ENCODE measurements at places on chromosomes 2 and 18.
A peak's percentile ranks its signal among the peaks of the same experiment; 100 is the strongest.

DNA sequence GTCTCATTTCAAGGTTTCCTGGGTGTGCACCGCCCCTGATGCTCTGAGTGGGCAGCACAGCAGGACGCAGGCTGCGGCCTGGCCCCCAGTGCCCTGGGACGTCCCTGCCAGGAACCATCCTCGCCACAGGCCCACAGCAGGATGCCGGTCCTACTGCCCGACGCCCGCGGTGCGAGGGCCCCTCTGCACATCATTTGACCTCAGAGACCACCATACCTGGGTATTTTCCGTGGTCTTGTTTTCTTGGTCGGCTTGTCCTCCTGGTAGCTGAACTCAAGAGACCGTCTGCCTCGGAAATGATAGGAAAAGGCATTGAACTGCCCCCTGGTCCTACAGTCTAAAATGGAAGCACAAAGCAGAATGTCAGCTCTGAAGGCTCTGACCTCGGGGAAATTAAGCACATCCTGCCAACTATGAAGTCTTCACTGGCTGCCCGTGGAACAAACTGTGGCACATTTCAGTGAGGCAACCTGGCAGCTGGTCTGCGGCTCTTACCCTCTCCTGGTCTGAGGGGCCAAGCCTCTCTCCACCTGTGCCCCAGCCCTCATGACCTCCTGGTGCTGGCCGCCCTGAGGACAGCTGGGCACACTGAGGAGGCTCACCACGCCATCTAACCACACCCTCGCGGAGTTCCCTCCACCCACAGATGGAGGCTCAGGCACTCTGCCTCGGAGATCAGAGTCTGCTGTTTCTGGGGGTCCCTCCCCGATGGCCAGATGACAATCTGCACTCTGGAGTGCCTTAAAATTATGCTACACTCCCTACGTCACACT, 105.0 kb downstream of the PXDN start:
- DNase-seq, result no peak

GRCh38 chr18:9721893-9722550, 13.9 kb downstream of the RAB31 start:
- no peak for DNase-seq

- no peak for DNase-seq
These were observed 17.3 kb upstream of the CRIM1 start for GRCh38 chr2:36338124-36338826.

GRCh38 chr2:43152741-43153647, 73.4 kb downstream of the ZFP36L2 start:
- no peak for DNase-seq

DNA sequence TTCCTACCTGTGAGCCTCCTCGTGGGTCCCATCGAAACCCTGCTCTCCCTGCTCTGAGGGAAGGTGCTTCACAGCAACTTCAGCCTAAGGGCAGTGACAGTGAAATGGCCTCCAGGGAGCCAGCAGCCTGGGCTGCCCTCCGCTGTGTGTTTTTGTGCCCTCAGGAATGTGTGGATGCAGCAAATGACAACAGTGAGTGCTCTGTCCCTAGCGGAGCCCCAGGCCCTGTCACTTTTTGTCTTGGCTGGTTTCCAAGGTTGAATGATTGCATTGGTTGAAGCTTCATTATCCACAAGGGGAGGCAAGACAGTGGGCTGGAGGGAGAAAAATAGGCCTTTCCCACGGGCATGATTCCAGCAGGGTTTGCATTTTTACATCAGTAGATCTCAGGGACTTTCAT, 42.9 kb downstream of the STON1 start:
- no peak for DNase-seq

- DNase-seq, result no peak
These were observed 9.2 kb downstream of the TGIF1 start for GRCh38 chr18:3458952-3459853.

GRCh38 chr2:196131384-196131937, 39.9 kb downstream of the STK17B start:
- peak; percentile 56 for DNase-seq

DNA sequence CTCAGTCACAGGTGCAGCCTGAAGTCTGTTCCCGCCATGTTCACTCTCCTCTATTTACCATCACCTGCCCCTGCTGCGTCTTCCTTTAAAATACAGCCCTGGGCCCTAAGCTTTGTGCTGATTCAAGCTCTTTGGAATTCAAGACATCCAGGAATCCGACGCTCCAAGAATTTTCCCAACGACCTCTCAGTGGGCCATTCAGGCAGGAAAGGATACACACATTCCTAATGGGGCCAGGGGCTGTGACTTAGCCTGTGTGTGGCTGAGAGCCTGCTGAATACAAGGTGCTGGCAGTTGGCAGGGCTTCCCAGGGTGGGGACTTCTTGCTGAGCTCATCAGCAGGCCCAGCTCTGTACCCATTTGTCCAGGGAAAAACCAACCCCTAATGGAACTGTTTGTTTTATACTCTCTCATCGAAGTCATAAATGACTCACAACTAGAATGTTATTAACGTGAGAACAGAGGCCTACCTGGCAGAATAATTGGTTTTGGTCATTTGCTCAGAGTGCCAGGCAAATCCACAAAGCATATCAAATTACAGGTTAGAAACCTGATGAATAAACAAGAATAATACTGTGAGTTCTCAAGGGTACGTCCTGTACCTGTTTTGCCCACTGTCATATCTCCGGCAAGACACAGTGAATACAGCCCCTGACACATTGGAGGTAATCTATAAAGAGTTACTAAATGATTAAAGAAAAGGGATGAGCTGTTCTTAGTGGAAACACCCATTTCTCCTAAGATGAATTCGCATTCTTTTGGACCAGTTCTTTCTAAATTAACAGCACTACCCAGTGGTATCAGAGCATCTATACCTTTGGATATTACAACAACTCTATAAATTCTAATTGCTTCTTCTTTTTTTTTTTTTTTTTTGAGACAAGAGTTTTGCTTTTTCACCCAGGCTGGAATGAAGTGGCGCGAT, 12.6 kb upstream of the KCMF1 start:
- DNase-seq, result no peak

DNA sequence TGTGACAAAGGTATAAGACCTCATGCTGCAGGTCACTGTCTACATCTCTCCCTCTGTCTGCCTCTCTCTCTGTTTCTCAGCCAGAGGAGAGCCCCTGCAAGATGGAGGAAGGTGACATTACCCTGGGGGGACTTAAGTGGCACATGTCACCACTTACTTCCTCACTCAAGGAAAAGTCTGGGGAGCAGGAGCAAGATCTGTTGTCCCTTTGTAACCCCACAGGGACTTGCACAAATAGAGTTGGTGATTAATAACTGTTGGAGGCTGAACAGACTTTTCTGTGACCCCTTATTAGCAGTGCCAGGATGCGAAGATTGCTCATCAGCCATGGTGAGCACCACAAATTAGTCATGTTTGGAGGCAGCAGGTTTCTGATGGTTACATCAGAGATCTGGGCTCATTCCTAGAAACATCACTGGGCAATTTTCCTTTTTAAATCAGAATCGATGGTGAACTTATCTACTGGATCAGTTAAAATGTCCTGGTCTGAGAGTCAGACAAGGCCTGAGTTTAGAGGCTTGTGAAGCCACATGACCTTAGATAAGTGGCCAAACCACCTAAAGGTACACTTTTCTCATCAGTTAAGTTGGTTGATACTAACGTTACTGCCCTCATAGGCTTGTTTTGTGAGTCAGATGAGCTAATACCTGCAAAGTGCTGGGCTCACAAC, 81.2 kb upstream of the LTBP1 start:
- no peak for DNase-seq

DNA sequence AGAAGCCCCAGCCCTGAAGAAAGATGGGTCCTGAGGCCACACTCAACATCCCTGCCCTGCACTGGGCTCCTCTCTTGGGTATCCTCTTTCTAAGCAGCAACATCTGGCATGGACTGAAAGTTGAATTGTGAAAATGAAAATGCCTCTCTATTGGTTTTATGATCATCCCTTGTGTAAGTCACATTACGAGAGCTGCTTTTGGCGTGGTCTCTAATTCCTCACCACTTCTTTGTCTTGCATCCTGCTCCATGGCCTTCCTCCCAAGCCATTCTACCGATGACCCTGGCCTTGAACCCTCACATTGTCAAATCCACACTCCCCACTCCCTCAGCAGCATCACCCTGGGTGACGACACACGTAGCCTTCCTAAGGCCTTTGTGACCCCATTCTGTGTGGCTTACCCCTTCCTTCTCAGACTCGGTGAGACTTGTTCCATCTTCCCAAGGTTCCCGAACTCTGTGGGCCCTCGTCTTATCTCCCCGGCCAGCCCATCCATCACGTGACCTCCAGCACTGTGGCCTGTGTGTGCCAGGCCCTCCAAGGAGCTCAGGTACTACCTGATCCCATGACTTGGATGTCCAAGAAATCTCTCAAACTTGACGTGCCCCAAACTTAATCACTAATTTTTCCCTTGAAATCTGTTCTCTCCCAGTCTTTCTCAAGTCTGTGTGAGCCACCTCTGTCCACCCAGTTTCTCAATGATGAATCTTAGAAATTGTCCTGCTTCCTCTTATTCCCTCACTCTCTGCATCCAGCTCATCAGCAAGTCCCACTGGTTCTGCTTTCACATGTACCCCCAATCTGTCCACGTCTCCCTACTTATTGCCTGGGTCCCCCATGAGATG, 194.7 kb upstream of the HS6ST1 start:
- no peak for DNase-seq

DNA sequence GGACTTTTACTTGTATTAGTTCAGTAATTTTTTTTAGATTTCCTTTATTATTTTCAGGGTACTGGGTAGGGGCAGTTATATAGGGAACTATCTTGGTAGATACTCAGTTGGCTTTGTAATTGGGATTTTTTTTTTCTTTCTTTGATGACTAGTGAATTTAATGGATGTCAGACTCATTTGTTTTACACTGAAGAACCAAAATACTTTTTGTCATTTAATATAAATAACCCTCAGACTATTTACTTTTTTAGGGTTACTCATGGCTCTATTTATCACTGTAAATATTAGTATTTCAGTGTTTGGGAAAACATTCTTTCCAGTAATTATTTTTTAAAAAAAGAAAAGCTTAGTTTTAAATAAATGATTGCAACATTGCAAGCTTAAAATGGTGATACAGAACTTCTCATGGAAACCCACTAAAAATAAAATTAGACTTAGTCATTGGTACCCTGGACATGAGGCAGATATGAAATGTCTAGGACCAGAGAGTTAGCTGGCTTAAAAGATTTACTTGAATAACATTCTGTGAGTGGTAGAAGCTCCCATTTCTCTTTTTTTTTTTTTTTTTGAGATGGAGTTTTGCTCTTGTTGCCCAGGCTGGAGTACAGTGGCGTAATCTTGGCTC, 74.4 kb upstream of the CYP20A1 start:
- DNase-seq, result no peak

DNA sequence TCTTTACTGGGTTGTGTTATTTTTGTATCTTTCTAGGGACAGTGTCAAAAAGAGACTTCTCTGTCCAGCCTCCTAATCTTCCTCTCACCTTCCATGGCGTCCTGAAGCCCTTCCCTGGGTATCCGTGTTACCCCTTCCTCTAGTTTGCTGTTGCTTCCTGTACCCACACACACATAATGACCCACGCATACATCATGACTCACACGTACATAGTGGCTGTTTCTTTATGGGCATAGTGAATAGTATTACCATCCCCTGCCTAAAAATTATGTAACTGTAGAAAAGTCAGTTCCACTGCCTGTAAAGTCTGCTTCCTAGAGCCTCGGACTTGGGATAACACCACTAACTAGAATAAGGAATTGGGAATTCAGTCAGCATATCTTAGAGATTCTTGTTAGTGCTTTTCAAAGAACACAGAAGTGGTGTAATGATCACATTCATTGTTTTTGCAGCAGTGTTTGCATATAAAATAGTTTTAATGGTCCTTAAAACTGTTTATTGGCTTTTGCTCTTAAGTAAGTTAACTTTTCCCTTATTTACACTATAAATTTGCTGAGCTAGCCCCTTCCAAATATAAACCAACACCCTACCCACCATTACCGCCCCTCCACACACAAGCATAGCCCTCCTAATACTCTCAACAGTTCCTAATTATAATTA, 308.4 kb upstream of the RAB12 start:
- no peak for DNase-seq

DNA sequence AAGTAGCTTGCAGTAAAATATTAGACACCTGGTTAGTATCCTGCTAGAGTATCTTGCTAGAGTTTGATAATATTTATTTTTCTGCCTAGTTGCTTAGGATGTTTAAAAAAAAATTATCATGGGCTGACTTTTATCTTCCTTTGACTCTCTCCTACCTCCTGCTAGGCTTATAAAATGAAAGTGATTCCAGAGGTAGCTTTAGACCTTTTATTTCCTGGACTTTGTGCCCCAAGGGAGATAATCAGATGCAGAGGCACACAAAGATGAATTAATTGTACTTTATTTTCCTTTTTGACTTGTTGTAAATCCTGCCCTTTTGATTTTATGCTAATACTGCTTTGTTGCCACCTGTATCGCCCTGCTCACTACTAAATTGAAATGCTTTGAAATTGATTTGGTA, 130.7 kb downstream of the WDSUB1 start:
- no peak for DNase-seq

- DNase-seq, result no peak
These were observed 1.6 kb upstream of the KCNJ3 start for GRCh38 chr2:154696810-154697417.

DNA sequence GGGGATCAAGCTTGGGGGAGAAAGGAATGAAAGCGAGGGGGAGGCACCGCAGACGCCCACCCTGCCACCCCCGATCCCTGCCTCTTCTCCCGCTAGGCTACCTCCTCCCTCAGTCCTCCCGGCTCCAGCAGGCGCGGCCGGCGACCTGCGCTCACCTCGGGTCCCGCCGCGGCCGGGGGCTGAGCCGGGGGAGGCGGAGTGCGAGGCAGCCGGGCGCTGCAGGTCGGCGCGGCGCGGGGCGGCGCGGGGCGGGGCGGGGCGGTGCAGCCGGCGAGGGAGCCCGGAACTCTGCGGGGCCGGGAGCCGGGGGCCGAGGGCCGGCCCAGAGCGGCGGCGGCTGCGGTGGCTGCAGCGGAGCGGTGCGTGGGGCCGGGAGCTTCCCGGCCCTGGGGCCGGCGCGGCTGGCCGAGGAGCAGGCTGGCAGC, 477 bp downstream of the ACVR1 start:
- peak; percentile 64 for DNase-seq

GRCh38 chr2:201859949-201860348, 53.6 kb downstream of the CDK15 start:
- DNase-seq, result no peak

- DNase-seq, result no peak
These were observed 58.8 kb upstream of the DYNAP start for GRCh38 chr18:54532222-54532621.

DNA sequence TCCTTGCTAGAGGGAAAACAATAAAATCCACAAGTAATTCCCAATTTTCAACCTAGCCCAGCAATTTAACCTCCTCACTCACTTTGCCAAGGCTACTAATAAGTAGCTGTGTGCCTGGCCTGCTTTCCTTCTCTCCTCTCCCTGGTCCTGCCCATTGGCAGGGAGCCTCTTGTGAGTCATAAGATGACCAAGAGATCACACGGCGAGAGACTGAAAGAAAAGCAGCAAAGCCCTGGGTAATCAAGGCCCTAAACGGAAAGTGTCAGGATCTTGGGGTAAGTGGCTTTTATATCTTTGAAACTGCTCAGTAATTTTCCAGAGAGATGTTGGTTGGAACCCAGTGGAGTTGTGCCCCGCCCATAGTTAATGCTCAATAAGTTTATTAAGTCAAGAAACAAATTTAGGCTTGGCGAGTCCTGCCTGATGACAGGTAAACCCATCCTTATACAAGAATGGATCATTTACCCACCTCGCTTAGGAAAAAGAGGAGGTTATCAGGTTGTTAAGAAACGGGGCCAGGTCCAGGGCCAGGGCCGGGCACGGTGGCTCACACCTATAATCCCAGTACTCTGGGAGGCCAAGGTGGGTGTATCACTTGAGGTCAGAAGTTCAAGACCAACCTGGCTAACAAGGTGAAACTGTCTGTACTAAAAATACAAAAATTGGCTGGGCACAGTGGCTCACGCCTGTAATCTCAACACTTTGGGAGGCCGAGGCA, 10.0 kb upstream of the ADAM17 start:
- no peak for DNase-seq

GRCh38 chr18:60485201-60485600, 112.6 kb upstream of the MC4R start:
- no peak for DNase-seq

Measured in activated T-cell treated with anti-CD3 and anti-CD28 coated beads for 48 hours (primary cell).